Stimulated activated CD4-positive, alpha-beta T cell treated with anti-CD3 and anti-CD28 coated beads, Interleukin-2, amount 100 ng/mL, for 48 hours (primary cell): ENCODE measurements at places on chromosomes 11 and 22.

GRCh38 chr11:67057205-67057672 lies 592 bp downstream of the RHOD start:
- no peak for DNase-seq

GRCh38 chr11:114182471-114183043 lies 113.6 kb upstream of the NNMT start:
- no peak for DNase-seq

DNA sequence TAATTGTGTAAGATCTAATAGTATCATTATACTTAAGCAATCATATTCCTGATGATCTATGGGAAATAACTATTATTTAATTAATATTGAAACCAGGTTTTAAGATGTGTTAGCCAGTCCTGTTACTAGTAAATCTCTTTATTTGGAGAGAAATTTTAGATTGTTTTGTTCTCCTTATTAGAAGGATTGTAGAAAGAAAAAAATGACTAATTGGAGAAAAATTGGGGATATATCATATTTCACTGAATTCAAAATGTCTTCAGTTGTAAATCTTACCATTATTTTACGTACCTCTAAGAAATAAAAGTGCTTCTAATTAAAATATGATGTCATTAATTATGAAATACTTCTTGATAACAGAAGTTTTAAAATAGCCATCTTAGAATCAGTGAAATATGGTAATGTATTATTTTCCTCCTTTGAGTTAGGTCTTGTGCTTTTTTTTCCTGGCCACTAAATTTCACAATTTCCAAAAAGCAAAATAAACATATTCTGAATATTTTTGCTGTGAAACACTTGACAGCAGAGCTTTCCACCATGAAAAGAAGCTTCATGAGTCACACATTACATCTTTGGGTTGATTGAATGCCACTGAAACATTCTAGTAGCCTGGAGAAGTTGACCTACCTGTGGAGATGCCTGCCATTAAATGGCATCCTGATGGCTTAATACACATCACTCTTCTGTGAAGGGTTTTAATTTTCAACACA lies 6.4 kb downstream of the BIRC3 start:
- no peak for DNase-seq

DNA sequence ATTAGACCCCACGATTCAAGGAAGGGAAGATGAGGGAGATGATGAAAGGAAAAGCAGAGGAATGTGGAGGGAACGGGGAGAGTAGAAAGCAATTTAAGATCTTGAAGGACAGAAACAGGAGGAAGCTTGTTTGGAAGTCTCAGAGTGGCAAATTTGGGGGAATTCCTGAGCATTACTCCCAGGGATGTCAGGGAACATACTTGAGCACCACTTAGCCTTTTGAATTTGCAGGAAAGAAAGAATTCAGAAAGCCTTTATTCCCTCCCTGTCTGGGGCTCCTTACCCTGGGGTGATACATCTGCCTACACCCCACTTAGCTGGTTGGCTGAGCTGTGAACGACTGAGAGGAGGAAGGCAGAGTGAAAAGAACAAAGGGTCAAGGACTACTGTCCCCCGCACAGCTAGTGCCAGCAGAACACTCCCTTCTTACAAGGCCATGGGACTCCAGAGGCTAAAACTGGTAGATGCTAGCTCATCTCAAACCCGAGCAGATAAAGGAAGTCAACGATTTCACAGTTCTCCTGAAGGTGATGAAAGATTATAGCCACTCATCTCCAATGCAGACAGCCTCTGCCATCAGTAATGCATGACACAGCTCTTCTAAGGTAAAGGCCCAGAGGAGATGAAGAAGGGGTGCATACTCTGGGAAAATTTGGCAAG lies 84.0 kb upstream of the AKIP1 start:
- DNase-seq = no peak

DNA sequence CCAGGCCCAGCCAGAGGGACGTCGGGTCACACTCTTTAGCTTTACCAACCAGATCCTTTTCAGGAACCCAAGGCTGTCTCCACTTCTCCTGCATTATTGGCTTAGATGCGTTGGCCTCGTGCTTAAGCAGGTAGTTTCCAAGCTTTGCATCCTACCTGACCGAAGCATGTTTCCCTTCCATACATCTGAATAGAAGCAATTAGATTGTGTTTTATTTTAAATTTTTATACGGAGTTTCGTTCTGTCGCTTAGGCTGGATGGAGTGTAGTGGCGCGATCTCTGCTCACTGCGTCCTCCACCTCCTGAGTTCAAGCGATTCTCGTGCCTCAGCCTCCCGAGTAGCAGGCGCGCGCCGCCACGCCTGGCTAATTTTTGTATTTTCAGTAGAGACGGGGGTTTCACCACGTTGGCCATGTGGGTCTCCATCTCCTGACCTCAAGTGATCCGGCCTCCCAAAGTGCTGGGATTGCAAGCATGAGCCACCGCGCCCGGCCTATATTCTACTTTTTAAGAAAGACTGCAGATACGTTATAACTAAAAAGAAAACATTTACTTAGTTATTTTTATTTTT lies 677 bp downstream of the DYNC2H1 start:
- no peak for DNase-seq

GRCh38 chr22:44355716-44356070 lies 42.9 kb upstream of the SHISAL1 start:
- DNase-seq = no peak
